ENCODE measurements at places on chromosomes 7 and 10. TPM values are rescaled to one million over a fixed set of nuclear protein-coding genes. Genes with fewer than 3 reads are reported as not detected.

Gene KAT6B
- 34.0 TPM for polyA plus RNA-seq

Gene INMT
- polyA plus RNA-seq, result 2.2 TPM

Gene RSPH10B2
- not detected for polyA plus RNA-seq

Gene RSPH10B
- polyA plus RNA-seq, result not detected

Gene CALCR
- polyA plus RNA-seq, result not detected

Gene TMEM236
- polyA plus RNA-seq, result not detected

Gene AKR1C8
- not detected for polyA plus RNA-seq

Gene SPDYE16
- 0.87 TPM for polyA plus RNA-seq

Gene HOXA11
- not detected for polyA plus RNA-seq

Gene IL6
- polyA plus RNA-seq, result not detected

Gene PTN
- 68.5 TPM for polyA plus RNA-seq

Gene IDI2
- polyA plus RNA-seq, result not detected

Gene NACAD
- 1.4 TPM for polyA plus RNA-seq

Gene HOXA5
- polyA plus RNA-seq, result not detected

Gene PTPN20
- polyA plus RNA-seq, result 0.62 TPM

Gene IL2RA
- polyA plus RNA-seq, result not detected

Gene GPC2
- 32.1 TPM for polyA plus RNA-seq

Gene METTL27
- 4.6 TPM for polyA plus RNA-seq

Gene SPDYE6
- 2.4 TPM for polyA plus RNA-seq

Gene SDK1
- polyA plus RNA-seq, result 6.9 TPM

Gene CFAP43
- 1.9 TPM for polyA plus RNA-seq

Gene SPACDR
- polyA plus RNA-seq, result 1.2 TPM

Gene UNC5B
- 73.3 TPM for polyA plus RNA-seq

Gene CDC14C
- polyA plus RNA-seq, result 0.06 TPM

Gene NKX1-2
- polyA plus RNA-seq, result not detected

Gene NKX2-3
- polyA plus RNA-seq, result not detected

Gene DDC
- polyA plus RNA-seq, result not detected

Gene HDAC9
- 32.7 TPM for polyA plus RNA-seq

Gene FANK1
- polyA plus RNA-seq, result 11.4 TPM

Gene BEND7
- polyA plus RNA-seq, result 10.8 TPM

Gene DENND2A
- 18.2 TPM for polyA plus RNA-seq

Gene TEX47
- not detected for polyA plus RNA-seq
